ENCODE measurements at places on chromosomes 12 and 14. TPM values are rescaled to one million over a fixed set of nuclear protein-coding genes. Genes with fewer than 3 reads are reported as not detected.
A peak's percentile ranks its signal among the peaks of the same experiment; 100 is the strongest.

The B4GALNT1 gene
- total RNA-seq: 10.8 TPM

The ADGRD1 gene
- total RNA-seq: 7.7 TPM

The BDKRB2 gene
- not detected for total RNA-seq

DNA sequence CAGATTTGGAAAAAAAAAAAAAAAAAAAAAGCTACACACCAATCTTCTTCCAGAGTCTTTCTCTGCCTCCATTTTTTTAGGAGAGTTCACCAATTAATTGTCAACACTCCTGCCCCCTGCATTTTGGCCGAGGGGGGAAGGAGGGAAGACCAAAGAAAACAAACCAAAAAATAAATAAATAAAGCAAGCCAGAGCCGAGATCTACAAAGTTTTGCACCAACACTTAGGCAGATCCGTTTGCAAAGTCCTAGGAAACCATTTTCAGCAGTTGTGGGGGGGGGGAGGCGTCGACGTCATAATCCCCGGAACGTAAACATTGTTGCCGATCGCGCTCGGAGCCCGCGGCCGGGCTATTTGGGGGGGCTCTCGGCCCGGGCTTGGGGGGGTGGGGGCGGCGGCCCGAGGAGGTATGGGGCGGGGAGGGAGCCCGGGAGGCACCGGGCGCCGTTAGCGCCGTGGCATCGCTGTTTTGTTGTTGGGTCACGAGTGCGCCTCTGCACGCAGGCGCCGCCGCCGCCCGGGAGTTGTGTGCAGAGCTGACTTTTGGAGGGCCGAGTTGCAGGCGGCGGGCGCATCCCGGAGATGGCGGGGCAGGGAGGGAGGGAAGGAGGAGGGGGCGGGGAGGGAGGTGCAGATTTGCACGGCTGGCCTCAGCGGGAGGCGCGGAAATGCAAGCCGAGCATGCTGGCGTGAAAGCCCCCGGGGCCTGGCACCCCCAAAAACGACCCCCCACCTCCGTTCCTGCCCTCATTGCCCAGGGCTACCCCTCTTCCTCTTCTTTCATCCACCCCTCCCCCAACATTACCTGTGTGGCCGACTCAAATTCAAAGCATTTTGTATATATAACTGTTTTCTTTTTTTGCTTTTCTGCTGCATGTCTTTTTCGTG, 598 bp downstream of the KDM2B start:
- DNase-seq: peak; percentile 70

- no peak for DNase-seq
Observed at GRCh38 chr12:117484901-117485300, 123.5 kb upstream of the NOS1 start.

DNA sequence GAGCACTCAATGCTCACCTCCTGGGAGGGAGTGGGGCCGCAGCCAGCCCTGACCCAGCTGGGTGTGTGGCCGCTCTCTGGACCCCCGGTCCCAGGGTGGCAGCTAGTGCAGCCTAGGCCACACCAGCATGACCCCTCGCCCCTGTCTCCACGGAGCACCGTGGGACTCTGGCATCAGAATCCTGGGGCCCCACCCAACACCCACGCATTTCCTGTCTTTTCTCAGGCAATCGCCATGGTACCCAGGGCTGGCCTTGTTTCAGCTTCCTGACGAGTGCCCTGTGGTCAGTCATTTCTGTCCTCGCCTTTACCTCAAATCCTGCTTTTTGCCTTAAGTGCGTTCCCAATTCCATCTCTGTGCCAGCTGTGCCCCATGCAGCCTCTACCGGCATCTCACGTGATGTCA, 15.9 kb downstream of the PACS2 start:
- no peak for DNase-seq

DNA sequence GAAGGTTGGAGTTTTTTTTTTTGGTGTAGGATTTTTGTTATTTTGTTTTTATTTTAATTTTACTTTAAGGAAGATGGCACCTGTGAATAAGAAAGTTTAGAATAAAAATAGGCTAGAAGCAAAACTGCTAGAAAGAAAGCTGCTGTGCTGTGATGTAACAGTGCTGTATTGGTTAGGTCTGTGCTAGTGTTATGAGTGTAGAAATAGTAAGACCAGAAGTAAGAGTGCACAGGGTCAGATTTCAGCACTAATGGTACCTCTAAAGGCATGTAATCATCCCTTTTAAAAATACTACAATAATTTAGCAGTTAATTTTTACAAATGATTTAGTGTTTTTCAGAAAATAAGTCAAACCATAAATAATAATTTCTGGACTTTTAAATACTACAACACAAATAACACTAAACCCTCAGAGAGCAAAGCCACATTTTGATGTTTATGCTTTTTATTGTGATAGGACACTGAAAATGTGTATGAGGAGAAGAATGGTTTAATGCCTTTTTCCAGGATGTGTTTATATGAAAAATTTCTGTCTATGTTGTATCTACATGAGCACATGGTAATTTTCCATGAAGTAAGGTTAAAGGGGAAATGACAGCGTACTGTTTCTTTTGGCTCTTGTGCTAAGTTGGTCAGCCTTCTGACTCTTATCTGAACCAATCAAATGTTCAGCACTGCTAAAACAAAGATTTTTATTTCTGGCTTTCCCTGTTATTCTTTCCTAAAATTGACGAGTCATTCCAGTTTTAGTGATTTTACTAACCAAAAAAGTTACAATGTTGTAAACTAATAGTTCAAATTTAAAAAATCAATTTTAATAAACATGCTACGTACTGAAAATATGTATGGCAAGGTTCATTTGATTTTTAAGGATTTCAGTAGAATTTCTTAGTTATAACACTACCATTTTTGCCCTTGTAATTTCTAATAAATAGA, 96.1 kb downstream of the PPHLN1 start:
- no peak for DNase-seq

- no peak for DNase-seq
Observed at GRCh38 chr12:78260976-78261375, 430.3 kb downstream of the NAV3 start.

- DNase-seq: no peak
Observed at GRCh38 chr12:105928436-105928835, 210.3 kb downstream of the NUAK1 start.

The NANOG gene
- not detected for total RNA-seq

- DNase-seq: no peak
Observed at GRCh38 chr12:98492580-98493140, 22.7 kb upstream of the TMPO start.

All from activated T-helper 2 cell treated with anti-CD3 and anti-CD28 coated beads, Interferon-gamma antibody, Interleukin-2, Interleukin-4, amounts not matched to agents 10 μg/mL and 5 μg/mL and 100 μg/mL, durations not matched to agents 14 hours and 24 hours and 36 hours (primary cell).